Caki2 (cell line): ENCODE measurements at places on chromosomes 7 and 10.

DNA sequence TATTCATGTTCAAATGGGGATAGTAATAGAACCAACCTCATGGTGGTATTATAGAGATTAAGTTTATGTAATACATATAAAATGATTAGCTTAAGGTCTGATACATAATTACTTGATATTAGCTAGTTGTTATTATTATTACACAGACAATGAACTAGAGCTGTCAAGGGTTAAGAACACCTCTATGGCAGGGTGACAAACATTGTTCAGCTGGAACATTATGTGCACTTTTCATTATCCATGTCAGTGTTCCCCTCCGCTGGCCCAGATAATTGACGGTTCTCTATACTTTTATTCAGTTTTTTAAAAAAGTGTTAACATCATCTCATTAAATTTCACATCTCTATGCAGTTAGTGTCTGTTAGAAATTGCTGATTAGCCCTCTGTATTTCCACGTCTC is 142.1 kb downstream of the CDK14 start:
- no peak for DNase-seq

DNA sequence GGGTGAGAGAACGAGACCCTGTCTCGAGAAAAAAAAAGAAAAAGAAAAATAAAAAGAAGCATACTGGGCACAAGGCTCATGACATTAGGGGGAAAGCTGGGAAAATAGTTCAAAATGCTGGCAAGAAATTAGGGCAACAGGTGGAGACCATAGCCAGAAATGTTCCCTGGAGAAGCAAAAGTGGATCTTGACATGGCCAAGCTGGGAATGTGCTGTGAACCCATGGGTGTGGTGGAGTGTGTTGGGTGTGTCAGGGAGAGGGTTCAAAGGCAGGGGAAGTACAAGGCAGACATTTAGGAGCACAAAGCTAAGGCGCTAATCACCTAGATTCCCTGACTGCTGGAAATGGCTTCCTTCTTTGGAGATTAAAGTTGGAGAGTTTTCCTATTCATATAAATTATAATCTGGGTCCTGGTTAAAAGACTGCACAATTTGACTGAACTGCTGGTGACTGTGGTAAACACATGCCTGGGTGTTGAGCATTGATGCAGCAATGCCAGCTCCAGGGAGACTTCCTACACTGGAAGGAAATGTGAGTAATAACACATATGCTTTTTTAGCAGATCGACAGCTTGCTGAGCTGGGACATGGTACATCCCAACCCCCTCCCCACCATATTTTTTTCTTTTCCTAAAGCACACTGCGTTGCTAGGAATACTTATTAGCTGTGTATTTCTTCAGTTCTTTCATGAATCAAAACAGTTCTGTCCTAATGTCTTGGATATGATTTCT is 70.1 kb upstream of the ARHGAP21 start:
- DNase-seq = no peak

DNA sequence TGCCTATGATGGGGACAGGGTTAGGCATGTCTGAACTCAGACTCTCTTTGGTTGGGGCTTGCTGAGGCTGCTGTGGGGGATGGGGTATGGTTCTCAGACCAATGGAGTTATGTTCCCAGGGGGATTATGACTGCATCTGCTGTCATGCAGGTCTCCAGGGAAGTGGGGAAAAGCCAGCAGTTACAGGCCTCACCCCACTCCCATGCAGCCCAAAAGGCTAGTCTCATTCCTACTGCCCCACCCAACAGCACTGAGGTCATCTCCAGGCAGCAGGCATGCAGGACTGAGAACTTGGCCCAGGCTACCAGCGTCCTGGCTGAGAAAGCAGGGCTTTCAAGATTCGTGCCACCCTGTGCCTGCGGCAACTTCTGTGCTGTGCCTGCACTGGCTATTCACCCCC is 373.3 kb downstream of the HTR7 start:
- DNase-seq = no peak

GRCh38 chr10:57222603-57223002 is 861.5 kb upstream of the ZWINT start:
- DNase-seq = no peak

GRCh38 chr10:96747734-96748550 is 27.6 kb upstream of the PIK3AP1 start:
- no peak for DNase-seq

DNA sequence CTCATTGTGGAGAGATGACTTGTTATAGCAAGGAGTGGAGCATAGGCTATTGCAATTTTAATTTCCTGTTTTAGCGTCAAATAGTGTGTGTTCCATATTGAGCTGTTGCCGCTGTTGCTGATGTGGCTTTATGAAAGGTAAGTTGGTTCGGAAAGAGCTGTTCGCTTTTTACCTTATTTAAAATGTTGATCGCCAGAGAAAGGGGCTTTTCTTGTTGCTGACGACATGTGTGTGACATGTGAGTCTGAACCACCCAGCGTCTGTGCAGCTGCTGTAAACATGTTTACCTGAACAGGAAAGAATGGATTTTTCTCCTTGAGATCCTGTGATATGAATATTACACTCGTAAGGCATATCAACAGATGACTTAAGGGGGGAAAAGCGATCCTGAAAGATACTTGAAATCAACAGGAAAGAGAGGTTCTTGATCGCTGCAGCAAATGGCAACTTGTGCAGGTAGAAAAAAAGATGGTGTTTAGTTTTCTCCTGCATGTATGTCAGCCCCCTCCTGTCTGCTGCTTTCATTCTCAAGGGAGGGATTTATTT is 2.5 kb downstream of the ZEB1 start:
- peak; percentile 29 for DNase-seq

DNA sequence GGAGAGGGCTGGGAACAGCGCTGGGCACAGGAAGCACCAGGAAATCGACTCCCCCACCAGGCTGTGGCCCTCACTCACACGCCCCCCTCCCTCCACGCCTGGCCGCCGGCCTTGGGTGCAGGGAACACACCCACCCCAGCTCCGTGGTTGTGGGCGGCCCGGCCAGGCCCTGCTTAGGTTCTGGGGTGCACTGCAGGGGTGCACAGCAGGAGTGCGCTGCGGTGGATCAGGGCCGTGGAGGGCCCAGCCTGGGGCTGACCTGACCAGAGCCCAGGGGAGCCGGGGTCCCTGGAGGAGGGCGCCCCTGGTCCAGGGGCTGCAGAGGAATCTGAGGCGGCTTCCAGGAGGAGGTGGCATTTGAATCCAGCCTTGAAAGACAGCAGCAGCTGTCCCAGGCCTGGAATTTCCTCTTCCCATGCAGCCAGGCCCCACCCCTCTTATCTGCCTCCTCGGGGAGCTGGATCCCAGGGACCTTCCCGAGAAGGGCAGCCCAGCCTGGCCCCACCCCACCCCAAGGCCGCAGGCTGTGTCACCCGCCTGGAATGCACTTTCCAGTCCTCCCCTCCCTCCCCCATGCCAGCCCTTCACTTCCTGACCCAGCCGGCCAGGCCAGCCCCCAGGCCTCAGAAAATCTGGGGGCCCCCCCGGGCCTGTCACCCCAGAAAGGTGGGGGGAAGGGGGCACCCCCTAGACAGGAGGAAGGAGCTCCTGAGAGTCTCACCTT is 18.4 kb upstream of the PDGFA start:
- peak; percentile 90 for DNase-seq

DNA sequence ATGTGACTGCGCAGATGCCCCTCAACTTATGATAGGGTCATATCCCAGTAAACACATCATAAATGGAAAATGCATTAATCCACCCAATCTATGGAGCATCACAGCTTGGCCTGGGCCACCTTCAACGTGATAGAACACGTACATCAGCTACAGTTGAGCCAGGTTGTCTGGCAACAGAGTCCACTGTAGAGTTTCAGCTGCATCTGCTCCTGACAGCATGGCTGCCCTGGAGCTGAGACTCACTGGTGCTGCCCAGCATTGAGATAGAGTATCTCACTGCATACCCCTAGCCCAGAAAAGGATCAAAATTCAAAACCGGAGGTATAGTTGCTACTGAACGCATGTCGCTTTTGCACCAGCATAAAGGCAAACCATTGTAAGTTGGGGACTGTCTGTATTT is 437.7 kb upstream of the MKI67 start:
- DNase-seq = no peak

GRCh38 chr10:132872658-132873057 is 69.7 kb downstream of the CFAP46 start:
- DNase-seq = no peak

DNA sequence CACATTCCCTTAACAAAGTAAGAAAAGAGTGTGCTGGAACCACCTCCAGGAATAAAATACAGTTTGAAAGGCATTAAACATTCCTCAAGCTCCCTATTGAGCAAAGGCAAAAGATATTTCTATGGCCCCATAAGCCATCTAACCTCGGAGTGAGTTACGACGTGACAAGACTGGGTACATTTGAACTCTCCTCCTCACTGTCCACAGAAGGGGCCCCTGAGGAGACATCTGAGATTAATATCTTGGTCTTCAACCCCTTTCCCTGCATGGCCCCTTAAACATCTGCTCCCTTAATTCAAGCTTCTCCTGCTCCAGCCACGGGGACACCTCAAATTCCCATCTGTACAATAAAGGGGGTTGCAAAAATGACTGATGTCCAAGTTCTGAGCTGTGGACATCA is 526 bp downstream of the GIMAP1 start:
- DNase-seq = no peak

DNA sequence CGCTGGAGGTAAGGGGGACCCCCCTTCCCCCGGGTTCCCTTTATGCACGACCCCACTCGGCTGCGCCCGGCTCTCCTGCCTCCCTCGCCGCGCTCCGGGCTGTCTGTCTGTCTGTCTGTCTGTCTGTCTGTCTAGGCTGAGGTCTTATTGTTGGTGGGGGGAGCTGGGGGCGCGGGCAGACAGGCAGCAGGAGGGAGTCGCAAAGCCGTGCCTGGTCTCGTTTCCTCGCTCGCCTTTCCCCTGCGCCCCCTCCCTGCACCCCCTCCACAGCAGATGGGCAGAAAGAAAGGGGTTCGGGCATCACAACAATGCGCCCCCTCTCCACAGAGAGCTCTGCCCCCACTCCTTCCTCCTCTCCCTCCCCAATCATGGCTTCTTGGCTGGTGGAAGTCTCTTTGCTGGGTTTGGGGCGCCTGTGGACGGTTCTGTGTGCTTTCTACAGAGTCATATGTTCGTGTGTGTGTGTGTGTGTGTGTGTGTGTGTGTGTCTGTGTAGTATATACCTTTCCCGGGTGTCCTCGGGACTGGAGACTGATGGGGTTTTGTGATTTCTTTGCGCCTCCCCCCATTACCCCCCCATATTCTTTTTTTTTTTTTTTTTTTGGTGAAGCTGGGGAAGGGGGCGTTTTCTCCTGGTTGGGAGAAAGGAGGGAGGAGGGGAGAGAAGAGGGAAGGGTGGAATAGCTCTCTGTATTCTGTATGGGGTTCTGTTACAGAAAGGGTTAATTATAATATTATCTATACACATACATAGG is 1.9 kb downstream of the AUTS2 start:
- DNase-seq = peak; percentile 2

DNA sequence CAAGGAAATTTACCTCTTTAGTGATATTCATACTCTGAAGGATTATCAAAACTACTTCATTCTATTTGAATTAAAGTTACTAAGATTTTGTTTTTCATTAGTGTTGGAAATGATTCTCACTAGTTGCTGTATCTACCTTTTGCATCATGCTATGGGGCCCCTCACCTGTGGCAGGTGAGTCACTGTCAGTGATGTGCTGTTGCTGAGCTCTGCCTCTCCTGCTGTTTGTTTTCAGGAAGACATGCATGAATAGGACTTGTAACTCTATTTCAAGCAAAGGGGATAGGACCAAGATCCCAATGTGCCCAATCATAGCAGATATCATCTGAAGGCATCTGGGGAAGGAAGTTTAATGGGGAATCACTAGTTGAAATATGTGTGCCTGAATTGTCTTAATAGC is 57.4 kb upstream of the AGR3 start:
- DNase-seq = no peak

DNA sequence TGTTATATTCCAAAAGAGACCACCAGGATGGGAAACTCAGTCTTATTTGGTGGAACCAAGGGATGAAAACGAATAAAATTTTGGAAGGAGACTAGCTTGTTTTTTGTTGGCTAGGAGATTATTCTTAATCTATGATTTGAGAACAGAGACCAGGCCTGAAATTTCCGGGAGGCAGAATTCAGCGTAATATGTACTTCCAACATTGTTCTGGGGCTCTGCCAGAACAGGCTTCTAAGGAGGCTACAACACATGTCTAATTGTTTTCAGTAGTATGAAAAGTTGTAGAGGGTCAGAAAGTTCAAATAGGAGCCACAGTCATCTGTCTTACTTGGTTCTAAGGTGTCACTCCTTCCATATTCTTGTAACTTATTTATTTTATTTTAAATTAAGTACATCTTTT is 1.7 kb downstream of the DDX21 start:
- DNase-seq = no peak

DNA sequence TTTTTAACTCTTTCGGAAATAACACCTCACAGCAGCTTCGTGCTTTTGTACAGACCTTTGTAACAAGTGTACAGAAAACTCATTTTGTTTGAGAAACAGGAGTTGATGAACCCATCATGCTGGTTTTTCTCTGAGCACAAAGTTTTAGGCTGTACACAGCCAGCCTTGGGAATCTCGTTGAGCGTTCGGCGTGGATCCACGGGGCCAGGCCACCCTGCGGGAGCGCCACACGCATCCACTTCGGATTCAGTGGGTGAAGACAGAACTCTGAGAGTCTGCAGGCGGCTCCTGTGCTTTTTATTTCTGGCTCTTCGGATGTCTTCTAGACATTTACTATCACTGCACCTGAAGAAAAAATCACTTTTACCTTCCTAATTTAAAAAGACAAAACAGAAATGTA is 131.2 kb downstream of the SMURF1 start:
- no peak for DNase-seq

DNA sequence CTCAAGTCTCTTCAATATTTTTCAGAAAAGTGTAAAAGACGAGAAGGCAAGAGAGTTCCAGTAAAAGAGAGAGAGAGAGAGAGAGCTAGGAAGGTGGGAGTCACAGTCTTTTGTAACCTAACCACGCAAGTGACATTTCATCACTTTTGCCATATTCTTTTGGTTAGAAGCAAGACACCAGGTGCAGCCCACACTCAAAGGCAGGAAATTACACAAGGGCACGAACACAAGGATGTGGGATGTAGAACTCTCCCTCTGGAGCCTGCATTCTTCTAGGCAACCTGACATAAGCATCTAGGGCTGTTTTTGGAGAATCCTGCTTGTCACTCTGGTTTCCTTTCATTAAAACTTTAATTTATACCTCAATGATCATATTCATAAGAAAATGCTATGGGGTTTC is 1213.1 kb downstream of the DNAJB9 start:
- no peak for DNase-seq

- DNase-seq = no peak
Observed at GRCh38 chr10:62694537-62695126, 109.9 kb upstream of the ADO start.

DNA sequence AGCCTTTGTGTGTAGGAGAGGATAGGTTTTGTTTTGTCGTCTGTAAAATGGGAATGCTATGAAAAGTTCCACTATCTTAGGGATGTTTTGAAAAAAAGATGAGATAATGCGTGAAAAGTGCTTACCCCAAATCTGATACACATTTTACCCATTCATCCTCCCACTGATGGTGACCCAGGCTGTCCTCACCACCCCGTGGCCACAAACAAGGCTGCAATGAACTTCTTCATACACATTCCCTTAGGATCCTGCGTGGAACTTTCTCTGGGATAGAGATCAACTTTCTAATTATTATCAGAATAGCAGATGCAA is 399 bp upstream of the OGDHL start:
- DNase-seq = no peak

GRCh38 chr7:43872406-43873110 is 3.2 kb upstream of the MRPS24 start:
- no peak for DNase-seq

- DNase-seq = peak; percentile 76
Observed at GRCh38 chr10:13708256-13708990, 121.7 kb downstream of the PRPF18 start.
